ENCODE measurements at places on chromosomes 2 and 18.

DNA sequence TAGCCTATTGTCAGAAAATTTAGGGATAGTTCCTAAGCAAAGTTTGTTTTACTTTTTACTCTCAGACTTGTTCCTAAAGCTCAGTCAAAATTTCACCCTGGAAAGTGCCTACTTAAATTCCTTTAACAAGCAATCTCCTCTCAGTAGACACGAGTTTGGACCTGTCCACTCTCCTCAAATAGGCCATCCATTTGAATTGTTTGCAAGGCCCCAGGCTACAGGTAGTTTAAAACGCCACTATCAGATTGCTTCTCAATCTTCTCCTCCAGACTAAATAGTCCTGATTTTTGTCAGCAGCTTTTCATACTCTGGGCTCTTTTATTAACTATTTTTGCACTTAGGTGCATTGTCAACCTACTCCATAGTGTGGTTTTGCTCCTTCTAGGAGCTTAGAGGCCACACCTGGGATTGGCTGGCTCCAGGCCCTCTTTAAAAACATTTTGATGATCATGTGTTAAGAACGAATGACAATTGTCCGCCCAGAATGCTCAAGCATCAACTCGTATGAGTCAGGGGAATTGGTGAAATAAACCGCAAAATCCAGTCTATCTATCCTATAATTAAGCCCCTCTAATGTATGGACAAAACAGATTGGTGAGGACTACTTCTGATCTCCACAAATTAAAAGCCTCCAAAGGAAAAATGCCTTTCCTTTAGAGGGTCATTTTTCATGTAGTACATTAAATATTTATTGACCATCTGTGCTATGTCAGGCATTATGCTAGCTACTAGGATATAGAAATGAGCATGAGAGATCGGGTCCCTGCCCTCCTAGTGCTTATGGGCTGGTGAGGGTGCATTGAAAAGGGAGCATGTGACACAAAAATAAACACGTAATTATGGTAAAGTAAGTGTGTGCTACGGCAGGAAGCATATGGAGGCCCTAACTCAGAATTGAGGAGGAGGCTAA, 333.8 kb upstream of the TNP1 start:
- no peak for DNase-seq

GRCh38 chr2:64228918-64229317, 84.7 kb upstream of the PELI1 start:
- DNase-seq = no peak

DNA sequence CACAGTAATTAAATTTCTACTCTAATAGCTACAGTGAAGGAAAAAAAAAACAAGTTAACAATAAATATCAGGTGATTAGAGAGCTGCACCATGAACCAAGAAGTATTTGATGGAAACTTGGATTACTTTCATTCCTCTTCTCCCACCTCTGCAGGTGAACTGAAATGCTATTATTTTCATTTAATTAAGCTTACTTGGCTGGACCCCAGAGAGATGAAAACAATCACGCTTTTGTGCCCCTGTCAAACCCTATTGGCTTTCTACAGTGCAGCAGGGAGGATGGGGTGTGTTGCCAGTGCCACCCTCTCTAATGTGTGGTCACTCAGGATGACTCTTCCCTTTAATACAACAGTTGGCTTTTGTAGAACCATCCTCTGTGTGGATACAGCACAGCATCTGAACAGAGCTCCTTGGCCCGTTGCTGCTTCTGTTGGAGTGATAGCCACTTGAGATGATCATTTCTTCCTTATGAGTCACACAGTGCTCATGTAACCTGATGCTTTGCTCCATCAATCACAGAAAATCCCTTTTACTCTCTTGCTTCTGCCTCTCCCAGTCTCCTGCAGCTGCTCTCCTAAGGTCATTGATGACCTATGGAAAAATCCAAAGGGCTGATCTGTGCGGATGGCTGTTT, 5.5 kb upstream of the ARL4C start:
- DNase-seq = no peak

DNA sequence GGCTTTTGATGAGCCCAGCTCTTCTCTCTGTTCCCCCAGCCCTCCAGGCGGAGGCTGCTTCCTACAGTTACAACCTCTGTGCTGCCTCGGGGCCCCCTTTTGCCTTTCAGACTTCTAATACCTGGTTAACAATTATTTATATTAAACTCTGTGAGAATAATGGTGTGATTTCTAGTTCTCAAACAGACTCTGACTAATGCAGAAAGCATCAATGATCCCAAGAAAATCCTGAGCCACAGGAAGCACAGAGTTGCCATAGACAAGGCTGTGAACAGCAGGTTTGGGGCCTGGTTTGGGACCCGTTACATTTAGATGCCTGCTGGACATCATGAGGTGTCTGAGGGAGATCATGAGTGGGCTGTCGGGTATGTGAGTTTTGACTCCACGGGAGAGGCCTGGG, 37.4 kb upstream of the MYO3B start:
- no peak for DNase-seq

GRCh38 chr2:215188078-215188477, 49.7 kb upstream of the ABCA12 start:
- DNase-seq = no peak

GRCh38 chr2:219591091-219591490, 6.6 kb upstream of the STK11IP start:
- DNase-seq = no peak

DNA sequence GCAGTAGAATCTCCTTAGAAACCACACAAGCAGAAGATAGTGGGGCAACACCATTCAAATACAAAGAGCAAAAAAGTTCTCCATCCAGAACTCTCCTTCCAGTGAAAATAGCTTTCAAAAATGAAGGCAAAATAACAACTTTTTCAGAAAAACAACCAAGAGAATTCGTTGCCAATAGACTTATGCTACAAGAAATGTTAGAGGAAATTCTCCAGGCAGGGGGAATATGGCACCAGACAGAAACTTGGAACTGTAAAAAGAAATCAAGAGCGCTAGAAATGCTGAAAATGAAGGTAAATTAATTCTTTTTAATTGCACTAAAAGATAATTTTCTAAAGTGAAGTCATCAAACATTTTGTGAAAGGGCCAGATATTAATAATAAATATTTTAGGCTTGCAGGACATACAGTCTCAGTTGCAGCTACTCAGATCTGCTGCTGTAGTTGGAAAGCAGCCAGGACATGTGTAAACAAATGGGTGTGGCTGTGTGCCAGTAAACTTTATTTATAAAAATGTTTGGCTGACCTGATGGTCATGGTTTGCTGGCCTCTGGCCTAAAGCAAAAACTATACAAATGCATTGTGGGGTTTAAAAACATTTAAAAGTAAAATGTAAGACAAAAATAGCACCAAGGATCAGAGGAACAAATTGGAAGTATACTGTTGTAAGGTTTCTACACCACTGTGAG, 73.7 kb upstream of the TGFA start:
- no peak for DNase-seq

- DNase-seq = no peak
Observed at GRCh38 chr2:157304811-157305722, 20.6 kb downstream of the ERMN start.

- no peak for DNase-seq
Observed at GRCh38 chr2:129164220-129164949, 815.1 kb upstream of the RAB6C start.

- DNase-seq = no peak
Observed at GRCh38 chr2:114937366-114937930, 495.0 kb downstream of the DPP10 start.

GRCh38 chr2:13009027-13009642, 292.4 kb downstream of the TRIB2 start:
- no peak for DNase-seq

DNA sequence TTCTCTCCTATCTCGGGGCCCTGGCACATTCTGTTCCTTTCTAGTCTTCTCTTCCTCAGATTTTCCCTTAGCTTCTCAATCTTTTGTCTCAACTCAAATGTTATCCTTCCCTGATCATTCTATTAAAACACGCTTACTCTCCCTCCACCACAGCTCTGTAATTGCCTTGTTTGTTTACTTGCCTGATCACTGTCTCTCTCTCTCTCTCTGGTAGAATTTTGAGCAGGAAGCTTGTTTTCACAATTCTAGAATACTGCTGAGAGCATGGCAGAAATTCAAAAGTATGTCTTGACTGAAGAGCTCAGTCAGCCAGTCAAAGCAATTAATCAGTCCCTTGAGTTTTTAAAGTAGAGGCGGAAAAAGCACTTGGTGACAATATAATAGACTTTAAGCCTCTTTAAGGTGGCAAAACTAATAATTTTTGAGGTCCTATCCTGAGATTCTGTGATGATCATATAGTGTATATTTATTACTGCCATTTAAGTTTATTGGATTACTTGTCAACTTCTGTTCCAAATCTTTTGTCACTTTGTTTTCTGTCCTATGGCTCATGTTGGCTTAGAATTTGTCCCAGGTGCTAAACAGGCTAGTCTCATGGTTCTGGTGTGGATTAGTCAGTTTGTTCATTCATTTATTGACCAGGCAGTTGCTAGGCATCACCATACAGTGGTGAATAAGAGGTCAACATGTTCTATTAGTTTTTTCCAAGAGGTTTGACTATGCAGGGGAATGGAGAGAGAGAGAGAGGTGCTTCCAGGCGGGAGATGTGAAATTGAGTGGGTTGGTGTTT, 2.3 kb downstream of the PSMD1 start:
- DNase-seq = no peak

DNA sequence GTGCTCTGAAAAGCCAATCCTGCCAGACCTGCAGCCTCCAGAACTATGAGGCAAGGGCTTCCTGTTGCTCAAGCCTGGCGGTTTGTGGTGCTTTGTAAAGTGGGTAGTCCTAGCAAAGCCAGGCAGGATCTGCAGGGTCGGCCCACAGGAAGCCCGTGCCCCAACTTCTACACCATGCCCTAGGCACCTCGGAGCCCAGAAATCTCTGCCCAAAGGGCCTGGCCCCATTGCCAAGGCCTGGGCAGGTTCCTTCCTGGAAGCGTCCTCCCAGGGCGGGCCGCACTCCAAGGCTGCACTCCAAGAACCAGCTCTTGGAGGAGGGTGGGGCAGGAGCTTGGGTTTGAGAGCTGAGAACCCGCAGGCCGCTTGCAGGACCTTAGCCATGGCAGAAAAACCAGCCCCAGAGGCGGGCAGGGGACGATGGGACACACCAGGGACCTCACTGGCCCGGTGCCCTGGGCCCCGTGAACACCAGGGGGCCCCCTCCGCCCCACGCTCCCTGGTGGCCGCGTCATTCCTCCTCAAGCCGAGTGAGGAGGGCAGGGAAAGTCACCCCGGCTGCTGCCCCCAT, 37.2 kb upstream of the ID2 start:
- DNase-seq = peak; percentile 87

DNA sequence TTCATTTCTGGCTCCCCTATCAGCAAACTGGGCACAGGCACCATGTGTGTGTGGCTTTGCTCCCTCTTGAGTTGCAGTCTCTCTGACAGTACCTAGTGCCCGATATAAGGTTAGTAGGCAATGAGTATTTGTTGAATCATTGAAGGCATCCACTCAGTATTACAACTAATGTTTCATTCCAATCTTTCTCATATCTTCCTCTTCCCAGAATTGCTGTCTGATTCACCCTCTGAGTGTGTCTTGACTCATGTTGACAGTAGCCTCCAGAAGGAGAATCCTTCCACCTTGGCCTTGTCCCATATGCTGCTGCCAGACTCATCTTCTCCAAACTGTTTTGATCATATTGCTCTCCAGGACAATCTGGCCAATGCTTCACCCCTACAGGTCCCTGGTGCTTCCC, 202.5 kb downstream of the LRRTM1 start:
- DNase-seq = no peak

GRCh38 chr2:68565858-68566257, 77.5 kb upstream of the PROKR1 start:
- no peak for DNase-seq

GRCh38 chr2:152012697-152013096, 86.1 kb downstream of the CACNB4 start:
- no peak for DNase-seq

GRCh38 chr18:32937597-32937996, 164.8 kb upstream of the KLHL14 start:
- DNase-seq = no peak

- no peak for DNase-seq
Observed at GRCh38 chr2:1494906-1495305, 81.6 kb downstream of the TPO start.

- DNase-seq = peak; percentile 74
Observed at GRCh38 chr2:120735746-120736170, at the start of gene GLI2. Gene GLI2 (plus strand): TSS chr2:120735868. CDS start chr2:120797321, 61,453 bp downstream.

- DNase-seq = no peak
Observed at GRCh38 chr2:73032702-73033097, 38.8 kb downstream of the SFXN5 start.

GRCh38 chr2:71600555-71600954, 147.2 kb downstream of the DYSF start:
- DNase-seq = no peak

DNA sequence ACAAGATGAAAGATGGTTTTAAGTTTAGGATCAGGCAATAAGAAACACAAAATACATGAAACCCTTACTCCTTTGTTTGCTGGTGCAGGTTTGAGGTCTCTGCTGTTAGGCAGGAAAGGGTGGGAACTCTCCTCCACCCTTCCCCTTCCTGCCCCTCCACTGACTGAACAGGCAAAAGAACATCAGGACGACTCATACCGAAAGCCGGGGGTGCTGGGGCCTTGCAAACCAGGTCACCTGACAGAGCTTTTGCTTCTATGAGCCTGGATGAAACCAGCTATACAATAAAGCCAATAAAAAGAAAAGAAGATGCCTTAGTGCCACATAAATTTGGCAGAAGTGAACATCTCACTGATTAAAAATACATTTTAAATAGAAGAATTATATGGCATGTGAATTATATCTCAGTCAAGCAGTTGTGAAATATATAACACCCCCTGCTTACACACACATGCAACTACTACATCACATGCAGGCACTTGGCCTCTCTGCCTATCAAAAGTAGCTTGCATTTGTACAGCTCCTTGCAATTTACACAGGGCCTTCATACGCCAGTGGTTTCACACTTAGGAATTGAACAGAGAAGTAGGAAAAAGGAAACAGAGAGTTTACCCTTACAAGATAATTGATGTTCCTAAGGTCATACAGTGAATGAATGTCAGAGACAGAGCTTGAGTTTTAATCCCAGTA, 215.1 kb upstream of the TRIB2 start:
- DNase-seq = no peak

GRCh38 chr2:120641366-120641771, 94.3 kb upstream of the GLI2 start:
- no peak for DNase-seq

GRCh38 chr18:26421503-26421902, 126.8 kb downstream of the KCTD1 start:
- no peak for DNase-seq

DNA sequence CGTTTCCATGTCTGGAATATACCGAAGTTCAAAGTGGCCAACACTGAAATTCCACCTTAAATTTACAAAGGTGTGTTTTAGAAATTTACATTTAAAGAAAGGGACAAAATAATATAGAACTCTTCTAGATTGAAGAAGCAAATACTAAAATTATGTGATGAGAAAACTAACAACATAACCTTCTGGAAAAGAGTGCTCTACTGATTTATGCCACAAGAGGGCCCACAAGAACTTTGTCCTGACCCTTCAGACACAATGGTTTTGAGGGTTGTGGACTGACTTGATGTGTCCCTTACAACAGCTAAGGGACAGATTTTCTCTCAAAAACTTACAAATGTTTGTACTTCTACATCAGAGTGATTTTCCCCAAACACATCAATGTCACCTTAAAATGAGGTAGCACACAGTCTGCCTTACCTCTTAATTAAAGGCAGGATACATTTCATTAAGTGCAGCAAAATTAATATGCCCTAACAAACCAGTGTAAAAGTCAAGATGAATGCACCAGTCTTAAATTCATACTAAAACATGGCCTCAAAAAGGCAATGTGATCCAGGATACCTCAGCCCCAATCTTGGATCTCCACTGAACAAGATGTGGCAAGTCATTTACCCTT, 36.2 kb downstream of the EIF2AK3 start:
- DNase-seq = peak; percentile 44
